ENCODE measurements at places on chromosomes 6 and 20.

GRCh38 chr20:64030371-64031134, 5.4 kb upstream of the C20orf204 start:
- DNase-seq: no peak

- DNase-seq: no peak
Measured at GRCh38 chr6:65289491-65289890, 417.5 kb downstream of the EYS start.

- DNase-seq: no peak
Measured at GRCh38 chr6:7425808-7426190, 36.2 kb downstream of the RIOK1 start.

DNA sequence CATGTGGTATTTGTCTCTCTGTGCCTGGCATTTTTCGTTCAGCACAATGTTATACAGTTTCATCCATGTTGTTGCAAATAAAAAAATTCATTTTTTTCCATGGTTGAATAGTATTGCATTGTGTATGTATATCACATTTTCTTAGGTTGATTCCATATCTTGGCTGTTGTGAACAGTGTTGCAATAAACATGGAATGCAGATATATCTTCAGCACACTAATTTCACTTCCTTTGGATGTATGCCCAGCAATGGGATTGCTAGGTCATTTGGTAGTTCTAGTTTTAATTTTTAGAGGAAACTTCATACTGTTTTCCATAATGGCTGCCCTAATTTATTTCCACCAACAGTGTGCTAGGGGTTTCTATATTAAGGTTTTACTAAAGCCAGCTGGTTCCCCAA, 52.6 kb downstream of the GFRAL start:
- DNase-seq: no peak

- DNase-seq: no peak
Measured at GRCh38 chr6:43193929-43194328, 11.9 kb downstream of the CUL9 start.

GRCh38 chr6:136984578-136984977, 60.2 kb downstream of the IL20RA start:
- no peak for DNase-seq

DNA sequence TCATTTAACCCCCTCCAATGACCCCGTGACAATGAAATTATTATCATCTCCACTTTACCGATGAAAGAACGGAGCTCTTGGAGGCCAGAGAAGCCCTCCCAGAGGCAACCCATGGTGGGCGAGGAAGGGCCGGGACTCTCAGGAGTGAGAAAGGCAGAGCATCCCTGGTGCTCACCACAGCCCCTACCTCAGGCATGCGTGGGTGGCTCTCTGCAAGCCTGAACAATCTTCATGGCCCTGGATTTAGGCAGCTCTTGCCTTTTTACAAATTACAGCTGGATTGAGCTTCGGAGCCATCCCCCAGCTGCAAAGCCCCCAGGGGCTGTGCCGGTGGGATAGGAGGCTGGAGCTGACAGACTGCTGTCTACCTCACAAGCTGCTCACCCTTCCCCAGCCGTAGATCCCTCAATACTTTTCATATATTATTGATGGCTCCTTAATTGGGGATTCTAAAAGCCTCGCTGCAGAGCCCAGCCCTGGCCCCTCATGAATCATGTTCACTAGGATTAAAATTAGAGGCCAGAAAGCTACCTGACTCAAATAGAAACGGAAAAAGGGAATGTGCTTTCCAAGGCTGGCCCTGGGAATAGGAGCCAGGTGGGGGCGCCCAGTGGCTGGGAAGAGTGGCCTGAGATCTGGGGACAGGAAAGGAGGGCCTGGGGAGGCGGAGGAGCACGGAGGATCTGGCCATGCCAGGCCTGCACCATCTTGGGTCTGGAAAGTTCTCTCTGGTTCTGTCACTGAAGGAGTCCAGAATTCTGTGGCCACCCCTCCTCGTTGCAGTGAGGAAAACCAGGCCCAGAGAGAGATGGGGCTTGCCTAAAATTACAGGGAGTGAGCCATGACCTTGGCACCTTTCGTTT, 29.1 kb downstream of the CPNE5 start:
- DNase-seq: no peak

DNA sequence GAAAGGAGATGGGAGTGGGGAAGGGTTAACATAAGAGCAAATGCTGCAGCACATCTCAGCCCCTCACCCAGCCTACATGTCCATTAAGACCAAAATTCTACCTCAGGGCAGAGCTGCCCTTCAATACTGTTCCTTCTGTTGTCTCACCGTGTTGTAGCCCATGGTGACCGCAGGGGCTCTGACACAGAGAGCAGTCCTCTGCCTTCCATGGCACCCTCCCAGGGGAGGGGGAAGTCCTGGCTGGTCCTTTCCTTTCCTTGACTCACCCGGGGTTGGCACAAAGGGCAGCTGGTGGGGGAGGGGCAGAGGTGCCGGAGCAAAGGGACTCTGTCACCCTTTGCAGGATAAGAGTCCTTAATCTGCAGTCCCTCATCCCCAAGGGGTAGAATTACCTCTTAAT, 15.2 kb downstream of the NKX2-2 start:
- no peak for DNase-seq

GRCh38 chr6:11006061-11006460, 38.0 kb downstream of the ELOVL2 start:
- no peak for DNase-seq

DNA sequence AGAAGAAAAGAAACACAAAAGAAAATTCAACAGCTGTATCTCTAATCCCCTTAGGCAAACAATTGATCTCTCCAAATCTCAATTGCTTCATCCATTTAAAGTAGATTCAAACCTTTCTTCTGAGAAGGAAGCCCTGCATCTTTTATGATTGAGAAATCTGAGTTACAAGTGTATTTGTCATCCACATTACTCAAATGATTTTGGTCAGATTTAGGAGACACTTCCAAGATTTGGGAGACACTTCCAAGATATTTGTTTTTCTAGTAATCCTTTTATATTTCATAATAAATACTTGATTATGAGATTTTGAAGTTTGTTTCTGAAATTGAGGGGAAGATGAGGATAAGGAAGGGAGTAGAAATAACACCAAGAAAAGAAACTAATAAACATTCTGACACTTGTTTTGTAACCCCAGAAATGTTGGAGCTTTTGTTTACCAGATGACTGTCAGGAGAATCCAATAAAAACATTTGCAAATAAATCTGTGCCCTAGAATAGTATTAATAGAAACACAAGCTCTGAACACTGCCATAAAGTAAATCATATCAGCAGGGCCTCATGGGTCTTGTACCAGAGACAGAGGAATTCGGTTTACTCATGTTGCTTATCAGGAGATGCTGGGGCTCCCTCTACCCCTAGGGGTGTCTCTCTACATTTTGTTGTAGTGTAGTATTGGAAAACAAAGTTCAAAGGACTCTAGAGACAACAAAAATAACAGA, 314.3 kb upstream of the NT5E start:
- no peak for DNase-seq

DNA sequence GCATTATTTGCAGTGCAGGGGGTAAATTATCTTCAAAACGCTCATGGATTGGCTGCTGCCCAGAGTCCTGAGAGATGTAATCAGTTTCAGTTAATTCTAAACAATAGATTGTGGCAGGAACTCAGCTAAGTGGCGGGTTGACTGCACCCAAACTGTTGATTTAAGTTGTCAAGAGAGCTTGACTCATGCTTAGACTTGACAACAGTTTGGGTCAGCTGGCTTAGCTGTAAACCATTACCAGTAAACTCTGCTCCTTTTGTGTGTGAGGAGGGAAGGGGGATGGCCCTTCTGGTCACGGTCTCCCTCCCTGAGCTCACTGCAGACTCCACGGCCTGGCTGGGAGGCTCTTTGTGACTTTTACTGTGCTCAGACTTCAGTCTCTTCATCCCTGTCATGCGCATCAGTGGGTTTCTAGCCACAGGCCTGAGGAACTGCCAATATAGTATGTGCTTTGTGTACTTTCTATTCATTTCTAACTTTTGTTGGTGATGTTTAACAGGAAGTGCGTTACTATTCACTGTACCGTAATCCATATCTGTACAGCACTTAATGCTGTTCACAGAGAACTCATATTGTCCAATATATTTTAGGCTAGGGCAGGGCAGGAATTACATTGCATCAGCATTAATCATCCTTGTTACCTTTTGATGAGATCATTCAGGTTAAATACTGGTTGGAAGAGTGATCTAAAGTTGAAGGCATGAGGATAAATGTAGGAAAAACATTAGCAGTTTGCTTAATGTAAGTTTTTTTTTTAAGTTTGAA, 488.3 kb downstream of the CDKAL1 start:
- no peak for DNase-seq
